ENCODE measurements at places on chromosomes 4 and X.

- no peak for DNase-seq
Observed at GRCh38 chr4:138952411-138952810, 63.2 kb upstream of the NOCT start.

DNA sequence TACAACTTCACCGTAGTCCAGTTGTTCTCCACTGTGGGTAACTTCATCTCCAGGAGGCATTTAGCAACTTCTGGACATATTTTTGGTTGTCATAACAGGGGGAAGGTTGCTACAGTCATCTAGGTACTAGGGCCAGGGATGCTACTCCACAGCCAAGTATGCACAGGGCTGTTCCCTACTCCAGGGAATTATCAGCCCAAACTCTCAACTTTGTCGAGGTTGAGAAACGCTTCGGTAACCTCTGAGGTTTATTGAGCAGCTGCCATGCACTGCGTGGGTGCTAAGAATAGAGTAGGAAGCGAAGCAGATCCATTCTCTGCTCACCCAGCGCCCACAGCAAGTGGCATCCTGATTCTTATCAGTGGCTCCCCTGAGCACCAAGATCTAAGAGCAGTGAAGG, 8.2 kb downstream of the FGFBP1 start:
- DNase-seq: no peak

DNA sequence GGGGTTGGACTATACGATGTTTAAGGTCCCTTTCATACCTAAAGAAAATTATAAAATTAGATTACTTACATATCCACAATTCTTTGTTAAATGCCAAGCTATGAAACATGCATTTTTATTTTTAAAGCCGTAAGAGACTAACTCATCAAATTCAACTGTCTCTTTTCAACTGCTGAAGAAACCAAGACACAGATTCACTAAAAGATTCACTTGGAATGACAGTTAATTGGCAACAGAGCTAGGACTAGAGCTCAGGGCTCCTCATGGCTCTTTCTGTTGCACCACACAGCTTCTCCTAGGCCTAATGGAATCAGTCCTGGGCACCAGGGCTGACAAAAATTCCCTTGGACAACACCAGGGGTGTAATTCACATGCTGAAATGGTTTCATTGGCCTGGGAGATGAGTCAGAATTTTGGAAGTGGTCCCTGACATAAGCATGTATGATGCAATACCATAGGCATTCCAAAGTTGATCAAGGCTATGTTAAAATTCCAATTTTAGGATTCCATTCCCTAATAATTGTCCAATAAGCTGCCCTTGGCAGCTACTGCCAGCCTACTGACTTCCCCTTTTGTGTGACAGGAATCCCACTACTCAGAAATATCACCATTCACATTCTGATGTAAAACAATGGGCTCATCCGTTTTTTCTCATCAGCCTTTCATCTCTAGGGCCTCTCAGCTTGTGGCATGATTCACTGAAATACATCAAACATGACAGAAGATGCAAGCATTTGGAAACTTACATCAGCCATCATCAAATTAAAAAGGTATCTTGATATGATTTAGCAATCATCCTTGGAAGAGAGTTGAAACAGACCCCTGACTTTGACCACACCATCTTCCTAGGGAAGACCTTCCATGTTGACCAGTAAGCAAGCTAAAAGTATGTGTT, 54.2 kb downstream of the PLAC1 start:
- DNase-seq: no peak

DNA sequence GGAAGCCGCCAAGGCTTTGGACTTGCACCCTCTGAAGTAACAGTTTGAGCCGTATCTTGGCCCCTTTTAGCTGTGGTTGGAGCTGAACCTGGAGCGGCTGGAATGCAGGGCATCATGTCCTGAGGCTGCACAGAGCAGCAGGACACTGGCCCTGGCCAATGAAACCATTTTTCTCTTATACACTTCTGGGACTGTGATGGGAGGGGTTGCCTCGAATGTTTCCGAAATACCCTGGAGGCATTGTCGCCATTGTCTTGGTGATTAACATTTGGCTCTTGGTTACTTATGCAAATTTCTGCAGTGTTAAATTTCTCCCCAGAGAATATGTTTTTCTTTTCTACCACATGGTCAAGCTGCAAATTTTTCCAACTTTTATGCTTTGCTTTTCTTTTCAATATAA, 137.2 kb downstream of the MAGEC1 start:
- DNase-seq: no peak

GRCh38 chrX:55489314-55490009, at the start of gene USP51:
USP51 (minus strand) TSS chrX:55489848; CDS start chrX:55488939, 909 bp downstream.
- DNase-seq: no peak

- no peak for DNase-seq
Observed at GRCh38 chr4:3213106-3213425, 35.9 kb upstream of the MSANTD1 start.

DNA sequence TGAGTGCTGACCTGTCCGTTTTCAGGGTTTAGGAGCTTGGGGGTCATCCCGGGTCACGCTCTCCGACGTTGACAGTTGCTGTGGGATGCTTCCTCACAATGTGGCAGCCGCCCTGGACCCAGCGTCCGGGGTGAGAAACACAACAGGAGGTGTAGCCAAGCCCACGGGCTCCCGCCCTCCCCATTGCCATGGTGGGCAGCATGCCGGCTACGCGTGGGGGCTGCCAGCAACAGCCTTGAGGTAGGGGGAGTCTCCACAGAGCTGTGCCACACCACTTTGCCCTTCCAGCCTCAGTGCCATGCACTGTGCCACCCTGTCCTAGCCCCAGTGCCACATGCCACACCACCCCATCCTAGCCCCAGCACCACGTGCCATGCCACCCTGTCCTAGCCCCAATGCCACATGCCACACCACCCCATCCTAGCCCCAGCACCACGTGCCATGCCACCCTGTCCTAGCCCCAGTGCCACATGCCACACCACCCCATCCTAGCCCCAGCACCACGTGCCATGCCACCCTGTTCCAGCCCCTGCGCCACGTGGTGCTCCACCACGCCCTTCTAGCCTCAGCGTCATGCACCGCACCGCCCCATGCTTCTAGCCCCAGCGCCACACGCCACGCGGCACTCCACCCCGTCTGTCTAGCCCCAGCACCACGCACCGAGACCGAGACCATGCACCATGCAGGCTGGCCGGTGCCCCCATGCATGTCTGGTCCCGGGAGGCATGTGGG, 8.5 kb upstream of the HGFAC start:
- no peak for DNase-seq

- DNase-seq: no peak
Observed at GRCh38 chr4:78558410-78558809, 6.8 kb downstream of the ANXA3 start.

- no peak for DNase-seq
Observed at GRCh38 chrX:110966839-110967238, 129.2 kb upstream of the PAK3 start.

- no peak for DNase-seq
Observed at GRCh38 chr4:149676076-149676475, 139.6 kb downstream of the IQCM start.

DNA sequence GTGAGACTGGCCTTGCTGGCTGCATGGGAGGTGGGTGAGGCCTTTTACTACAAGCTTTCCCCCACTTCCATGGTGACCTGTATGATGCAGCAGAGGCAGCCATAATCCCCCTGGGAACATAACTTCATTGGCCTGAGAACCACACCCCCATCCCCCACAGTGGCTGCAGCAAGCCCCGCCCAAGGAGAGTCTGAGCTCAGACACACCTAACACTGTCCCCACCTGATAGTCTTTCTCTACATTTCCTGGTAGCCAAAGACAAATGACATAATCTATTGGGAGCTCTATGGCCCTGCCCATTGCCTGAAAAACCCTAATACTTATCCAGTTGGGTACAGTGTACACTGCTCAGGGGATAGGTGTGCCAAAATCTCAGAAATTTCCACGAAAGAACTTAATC, 62.6 kb downstream of the GLUD2 start:
- DNase-seq: no peak

- DNase-seq: no peak
Observed at GRCh38 chrX:102341867-102342266, 94.9 kb downstream of the NXF2 start.

GRCh38 chr4:100208459-100208858, 18.2 kb upstream of the DDIT4L start:
- no peak for DNase-seq

DNA sequence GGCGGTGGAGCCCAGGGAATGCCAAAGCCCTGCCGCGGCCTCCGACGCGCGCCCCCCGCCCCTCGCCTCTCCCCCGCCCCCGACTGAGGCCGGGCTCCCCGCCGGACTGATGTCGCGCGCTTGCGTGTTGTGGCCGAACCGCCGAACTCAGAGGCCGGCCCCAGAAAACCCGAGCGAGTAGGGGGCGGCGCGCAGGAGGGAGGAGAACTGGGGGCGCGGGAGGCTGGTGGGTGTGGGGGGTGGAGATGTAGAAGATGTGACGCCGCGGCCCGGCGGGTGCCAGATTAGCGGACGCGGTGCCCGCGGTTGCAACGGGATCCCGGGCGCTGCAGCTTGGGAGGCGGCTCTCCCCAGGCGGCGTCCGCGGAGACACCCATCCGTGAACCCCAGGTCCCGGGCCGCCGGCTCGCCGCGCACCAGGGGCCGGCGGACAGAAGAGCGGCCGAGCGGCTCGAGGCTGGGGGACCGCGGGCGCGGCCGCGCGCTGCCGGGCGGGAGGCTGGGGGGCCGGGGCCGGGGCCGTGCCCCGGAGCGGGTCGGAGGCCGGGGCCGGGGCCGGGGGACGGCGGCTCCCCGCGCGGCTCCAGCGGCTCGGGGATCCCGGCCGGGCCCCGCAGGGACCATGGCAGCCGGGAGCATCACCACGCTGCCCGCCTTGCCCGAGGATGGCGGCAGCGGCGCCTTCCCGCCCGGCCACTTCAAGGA, at the start of gene FGF2:
FGF2 (plus strand) TSS at position 279 of the 705 bp plus-strand sequence; CDS start at position 623, 344 bp downstream.
- peak; percentile 35 for DNase-seq

GRCh38 chr4:138256608-138257007, 14.5 kb upstream of the SLC7A11 start:
- DNase-seq: no peak

DNA sequence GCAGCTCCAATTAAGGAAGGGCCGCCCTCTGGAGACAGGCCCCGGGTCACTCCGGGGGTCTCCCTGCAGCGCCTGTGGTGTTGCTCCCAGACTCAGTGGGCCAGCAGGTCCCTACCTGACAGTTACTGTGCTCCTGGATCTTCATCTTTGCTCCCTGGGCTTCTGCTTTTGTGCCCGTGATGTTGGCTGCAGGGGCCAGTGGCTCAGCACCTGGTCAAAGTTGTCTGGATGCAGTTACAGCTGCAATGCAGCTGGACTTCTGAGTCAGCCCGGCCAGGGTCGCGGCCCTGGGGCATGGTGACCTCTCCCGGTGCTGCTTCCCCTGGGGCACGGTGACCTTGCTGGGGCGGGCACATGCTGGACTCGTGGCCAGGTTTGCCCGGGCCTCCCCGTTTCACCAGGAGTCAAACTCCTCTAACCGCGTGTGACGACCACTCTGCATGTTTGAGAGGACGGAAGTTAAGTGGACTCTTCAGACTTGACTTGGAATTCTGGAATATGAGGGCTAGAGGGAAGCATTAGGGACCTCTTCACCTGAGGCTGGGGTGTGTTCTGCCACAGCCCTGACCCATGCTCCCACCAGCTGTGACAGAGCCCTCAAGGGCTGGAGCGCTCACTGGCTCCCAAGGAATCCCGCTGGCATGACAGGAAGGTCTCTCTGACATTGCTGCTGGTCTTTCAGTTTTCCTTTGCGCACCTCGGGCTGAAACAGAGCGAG, 3.7 kb downstream of the CTAG2 start:
- no peak for DNase-seq

DNA sequence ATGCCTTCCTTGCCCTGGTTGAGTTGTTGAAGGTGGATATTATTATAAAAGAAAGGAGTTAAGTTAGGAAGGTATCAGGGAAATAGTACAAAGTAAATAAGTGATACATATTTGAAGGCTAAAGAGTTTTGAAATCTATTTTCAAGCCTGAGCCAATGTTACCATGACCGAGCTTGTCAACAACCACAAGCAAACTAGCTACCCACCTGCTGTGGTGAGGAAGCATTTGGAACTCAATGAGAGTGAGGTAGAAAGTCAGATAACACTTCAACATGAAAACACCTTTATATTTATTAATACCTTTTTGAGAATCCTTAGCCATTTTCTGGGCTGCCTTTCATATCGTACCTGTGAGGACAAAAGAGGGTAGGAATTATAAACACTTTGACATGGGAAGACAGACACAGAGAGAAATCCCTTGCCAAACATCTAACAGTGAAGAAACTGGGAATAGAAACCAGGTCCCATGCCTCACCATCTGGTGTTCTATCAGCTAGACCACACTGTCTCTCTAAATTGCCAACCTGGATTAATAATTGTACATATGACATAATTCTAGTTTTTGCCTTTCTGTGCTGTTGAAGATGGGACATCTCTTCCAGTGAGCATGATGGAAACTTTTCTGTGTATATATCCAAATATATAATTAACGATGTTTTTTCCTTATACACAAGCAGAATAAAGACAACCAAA, 606.4 kb upstream of the NR3C2 start:
- DNase-seq: no peak

GRCh38 chr4:7005571-7005970, 37.6 kb upstream of the TADA2B start:
- no peak for DNase-seq

- no peak for DNase-seq
Observed at GRCh38 chr4:75036046-75036830, 103.3 kb downstream of the PARM1 start.

GRCh38 chr4:122003335-122003734, 51.5 kb upstream of the TRPC3 start:
- no peak for DNase-seq

DNA sequence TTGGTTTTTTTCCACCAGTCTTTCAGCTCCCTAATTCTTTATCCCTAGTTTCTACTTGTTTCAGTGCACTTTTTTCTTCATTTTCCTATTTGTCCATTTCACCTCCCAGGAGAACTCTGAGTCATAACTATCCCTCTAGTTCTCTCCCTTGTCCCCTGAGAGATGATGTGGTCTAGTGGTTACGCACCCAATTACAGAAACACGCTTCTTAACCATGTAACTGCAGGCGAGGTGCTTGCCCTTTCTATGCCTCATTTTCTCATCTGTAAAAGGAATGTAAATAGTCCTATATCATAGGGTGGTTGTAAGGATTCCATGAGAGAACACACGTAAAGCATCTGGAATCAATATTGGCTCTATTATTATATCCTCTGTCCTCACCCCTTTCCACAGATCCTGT, 8.8 kb upstream of the GRPR start:
- no peak for DNase-seq
